Eye (tissue), 1 donor: ENCODE measurements at places on chromosomes 7 and 10.
A peak's percentile ranks its signal among the peaks of the same experiment; 100 is the strongest.

GRCh38 chr10:88660598-88660884, 3.7 kb upstream of the LIPF start:
- DNase-seq: no peak

DNA sequence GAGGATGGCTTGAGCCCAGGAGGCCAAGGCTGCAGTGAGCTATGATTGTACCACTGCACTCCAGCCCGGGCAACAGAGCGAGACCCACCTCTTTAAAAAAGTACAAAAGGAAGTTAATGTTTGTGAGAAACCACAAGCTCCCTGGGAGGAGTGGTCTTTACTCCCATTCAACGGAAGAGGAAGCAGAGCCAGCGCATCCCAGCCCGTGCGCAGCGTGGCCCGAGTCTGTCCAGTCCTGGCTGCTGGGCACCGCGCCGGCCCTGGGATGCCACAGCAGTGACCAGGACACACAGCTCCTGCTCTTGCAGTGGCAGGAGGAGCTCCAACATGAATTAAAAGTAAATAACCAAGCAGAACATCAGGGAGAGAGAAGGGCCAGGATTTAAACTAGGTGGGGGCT, 68.4 kb downstream of the ELFN1 start:
- DNase-seq: no peak

GRCh38 chr10:103678178-103678526, 177.2 kb downstream of the SH3PXD2A start:
- peak; percentile 96 for DNase-seq

GRCh38 chr7:66679633-66680244, 51.1 kb downstream of the KCTD7 start:
- DNase-seq: no peak

DNA sequence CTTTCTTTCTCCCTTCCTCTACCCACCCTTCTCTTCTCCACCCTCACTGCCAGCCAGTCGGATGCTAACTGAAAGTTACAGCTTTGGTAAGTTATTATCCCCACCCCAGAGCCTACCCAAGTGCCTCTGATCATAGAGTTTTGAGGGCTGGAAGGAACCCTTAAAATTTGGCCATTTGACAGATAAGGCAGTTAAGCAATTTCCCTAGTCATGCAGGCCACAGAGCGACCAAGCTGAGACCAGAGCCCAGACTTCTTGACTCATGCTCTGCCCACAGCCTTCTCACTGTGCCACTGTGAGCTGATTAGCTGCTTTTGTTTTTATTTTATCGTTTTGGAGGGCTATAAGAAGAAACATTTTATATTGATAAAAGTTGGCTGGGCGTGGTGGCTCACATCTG, 17.2 kb downstream of the SAP25 start:
- no peak for DNase-seq

DNA sequence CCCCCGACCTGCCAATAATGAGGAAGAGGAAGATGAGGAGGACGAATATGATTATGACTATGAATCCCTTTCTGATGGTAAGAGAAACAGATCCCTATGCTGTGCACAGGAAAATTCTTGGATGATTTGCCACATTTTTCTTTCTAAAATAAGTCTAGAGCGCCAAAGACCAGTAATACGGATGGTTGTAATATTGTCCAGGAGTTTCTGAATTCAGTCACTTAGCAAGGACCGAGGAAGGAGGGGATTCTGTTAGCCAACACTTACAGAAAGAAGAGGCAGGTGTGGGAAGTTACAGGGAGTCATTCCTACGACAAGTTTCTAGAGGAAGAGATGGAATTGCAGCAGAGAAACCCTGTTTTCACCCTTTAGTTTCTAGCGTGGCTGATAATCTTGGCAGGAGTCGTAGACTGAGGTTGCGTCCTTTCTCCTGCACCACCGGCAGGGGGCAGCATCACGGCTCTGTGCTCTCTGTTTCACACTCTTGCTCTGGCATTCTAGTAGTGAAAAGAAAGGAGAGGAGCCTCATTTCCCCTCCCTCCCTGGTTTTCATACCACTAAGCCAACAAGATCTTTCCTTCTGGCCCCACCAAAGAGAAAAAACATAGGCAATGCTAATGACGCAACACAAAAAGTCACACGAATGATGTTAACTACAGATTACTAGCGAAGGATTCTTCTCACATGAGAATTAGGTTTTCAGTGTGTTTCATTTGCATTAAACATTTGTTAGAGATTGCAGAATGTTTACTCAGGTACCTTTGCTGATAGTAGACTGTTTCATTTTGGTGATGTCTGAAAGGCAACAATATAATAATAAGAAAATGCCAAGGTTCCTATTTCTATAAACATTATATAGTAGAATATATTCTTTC, 82.7 kb downstream of the NOC3L start:
- DNase-seq: peak; percentile 50
